Fibroblast of villous mesenchyme (primary cell): ENCODE measurements at places on chromosomes 6 and 20.

GRCh38 chr20:62642666-62643520 lies 590 bp downstream of the SLCO4A1 start:
- no peak for DNase-seq

DNA sequence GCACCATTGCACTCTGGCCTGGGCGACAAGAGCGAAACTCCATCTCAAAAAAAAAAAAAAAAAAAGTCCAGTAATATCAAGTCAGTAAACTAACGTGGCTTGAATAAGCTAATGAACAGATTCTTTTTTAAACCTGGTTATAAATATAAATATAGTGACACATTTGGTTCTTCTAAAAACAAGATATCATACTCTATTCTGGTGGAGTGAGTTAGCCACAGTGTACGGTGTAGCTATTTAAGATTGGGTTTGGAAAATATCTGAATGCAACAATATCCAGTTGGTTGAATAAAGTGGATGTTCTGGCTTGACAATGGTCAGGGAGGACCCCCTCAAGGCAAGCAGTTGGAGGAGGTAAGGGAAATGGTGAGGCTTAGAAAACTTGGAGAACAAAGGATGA lies 5.9 kb upstream of the DEK start:
- DNase-seq = no peak

DNA sequence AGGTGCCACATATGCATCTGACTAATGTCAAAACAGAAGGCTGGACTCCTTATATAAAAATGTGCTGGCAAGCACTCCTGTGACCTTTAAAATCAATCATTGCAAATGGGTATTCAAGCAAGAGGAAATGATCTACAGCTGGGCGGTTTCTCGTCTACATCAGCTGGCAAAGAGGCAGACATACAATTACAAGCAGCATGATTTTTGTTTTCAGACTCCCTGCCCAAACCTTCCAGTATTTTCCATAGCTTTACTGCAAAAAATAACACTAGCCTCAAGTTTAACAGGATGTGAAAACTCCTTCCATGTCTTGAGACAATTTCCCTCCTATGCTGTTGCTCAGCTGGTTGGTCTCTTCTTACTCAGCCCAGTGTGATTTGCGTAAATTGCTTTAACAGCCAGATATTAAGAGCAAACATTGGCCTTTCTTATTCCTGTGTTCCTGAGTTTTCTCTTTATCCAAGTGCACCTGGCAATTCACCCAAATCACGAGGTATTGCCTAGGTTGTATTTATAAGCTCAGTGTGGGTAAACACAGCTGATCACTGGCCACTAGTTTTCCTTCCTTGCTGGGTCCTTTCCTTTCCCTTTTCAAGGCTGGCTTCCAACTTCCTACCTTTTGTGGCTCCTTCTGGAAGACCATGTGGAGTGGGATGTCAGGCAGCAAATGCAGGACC lies 130.4 kb downstream of the MOXD1 start:
- DNase-seq = no peak

GRCh38 chr6:134984821-134985220 lies 34.9 kb upstream of the ALDH8A1 start:
- DNase-seq = peak; percentile 47

DNA sequence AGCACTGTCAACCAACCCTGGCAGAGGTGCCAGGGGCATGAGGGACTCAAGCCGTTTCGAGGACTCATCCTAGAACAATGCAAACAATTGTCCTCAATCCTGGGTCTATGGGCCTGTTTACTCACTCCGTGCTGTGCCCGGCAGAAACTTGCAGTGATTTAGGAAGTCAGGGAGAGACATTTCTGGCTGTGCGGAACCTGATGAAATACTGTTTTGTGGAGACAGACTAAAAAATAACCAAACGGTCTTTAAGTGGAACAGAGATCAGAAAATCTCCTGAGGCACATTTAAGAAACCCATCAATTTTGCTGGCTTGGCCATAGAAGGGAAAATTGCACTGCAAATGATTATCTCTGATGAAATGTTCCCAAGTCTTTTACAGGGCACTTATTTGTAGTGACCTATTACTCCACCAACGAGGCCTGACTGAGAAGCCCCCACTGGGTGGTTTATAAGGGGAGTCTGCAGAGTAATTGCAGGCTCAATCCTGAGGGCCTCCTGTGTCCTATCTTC lies 79.8 kb upstream of the KCNK16 start:
- DNase-seq = peak; percentile 33

GRCh38 chr6:160883999-160884398 lies 107.6 kb upstream of the MAP3K4 start:
- no peak for DNase-seq
